ENCODE measurements at places on chromosomes 1 and 21.

- no peak for DNase-seq
Observed at GRCh38 chr1:17148950-17149608, 29.8 kb upstream of the PADI2 start.

- no peak for DNase-seq
Observed at GRCh38 chr1:26704629-26705028, 8.8 kb downstream of the ARID1A start.

GRCh38 chr1:90045853-90046563, 51.1 kb downstream of the ZNF326 start:
- DNase-seq = peak; percentile 20

DNA sequence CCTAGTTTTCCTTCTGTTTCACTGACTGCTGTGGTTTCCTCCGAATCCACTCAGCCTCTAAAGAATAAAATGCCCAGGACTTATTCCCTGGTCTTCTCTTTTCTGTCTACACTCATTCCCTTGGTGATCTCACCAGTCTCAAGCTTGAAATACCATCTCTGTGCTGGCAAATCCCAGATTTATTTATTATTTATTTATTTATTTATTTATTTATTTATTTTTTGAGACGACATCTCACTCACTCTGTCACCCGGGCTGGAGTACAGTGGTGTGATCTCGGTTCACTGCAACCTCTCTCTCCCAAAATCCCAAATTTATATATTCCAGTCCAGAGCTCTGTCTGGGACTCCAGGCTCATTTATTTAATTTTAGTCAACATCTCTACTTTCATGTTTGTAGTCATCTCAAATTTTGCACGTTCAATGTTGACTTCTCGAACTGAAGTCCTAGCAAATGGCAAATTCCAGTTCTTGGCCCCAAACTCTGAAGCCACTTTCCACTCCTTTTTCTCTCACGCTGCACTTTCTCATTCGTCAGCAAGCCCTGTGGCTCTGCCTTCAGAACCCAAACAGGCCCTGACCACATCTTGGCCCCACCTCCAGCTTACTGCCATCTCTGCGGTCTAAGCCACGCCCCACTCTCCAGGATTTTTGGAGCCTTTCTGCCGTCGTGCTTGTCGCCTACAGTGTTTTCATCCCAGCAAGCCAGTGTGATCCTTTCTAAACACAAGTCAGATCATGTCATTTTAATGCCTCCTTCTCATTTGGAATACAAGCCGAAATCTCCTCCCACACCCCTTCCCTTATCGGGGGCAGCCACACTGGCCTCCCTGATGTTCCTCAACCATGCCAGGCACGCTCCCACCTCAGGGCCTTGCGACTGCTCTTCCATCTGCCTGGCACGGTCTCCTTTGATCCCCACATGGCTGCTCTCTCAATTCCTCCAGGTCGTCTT, 14.2 kb upstream of the TENT5B start:
- DNase-seq = peak; percentile 71

GRCh38 chr1:94989911-94990473, 63.1 kb upstream of the CNN3 start:
- DNase-seq = no peak

DNA sequence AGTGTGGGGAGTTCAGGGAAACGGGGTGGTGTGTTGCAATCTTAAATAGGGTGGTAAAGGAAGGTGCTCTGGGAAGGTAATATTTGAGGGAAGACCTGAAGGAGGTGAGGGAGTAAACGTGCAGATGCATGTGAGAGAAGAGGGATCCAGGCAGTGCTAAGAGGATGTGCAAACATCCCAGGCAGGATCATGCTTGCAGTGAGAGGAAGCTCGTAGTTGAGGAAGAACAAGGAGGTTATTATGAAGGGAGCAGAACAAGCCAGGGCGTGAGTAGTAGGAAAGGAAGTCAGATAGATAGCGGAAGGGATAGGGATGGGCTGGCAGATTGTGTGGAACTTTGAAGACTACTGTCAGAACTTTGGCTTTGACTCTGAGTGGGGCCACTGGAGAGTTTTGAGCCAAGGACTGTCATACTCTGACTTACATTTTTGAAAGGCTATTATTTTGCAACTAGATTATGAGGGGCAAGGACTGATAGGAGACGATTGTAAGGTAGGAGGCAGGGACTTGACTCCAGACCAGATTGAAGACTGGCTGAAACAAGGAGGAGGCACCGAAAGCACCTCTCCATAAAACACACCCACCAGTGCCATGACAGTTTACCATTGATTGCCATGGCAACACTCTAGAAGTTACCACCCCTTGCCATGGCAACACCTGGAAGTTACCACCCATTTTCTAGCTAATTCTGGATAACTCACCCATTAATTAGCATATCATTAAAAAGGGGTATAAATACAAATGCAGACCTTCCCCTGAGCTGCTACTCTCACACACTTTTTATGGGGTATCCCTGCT, 67.0 kb downstream of the XCL2 start:
- DNase-seq = no peak

- no peak for DNase-seq
Observed at GRCh38 chr1:211527006-211527405, 35.0 kb upstream of the RD3 start.

GRCh38 chr1:2115702-2116341, 65.6 kb downstream of the PRKCZ start:
- DNase-seq = peak; percentile 28

- DNase-seq = no peak
Observed at GRCh38 chr1:208202333-208202995, 41.7 kb downstream of the PLXNA2 start.

- DNase-seq = peak; percentile 25
Observed at GRCh38 chr1:184191181-184191621, 139.7 kb downstream of the TSEN15 start.

All from EL (cell line).